ENCODE measurements at places on chromosomes 4 and X.

DNA sequence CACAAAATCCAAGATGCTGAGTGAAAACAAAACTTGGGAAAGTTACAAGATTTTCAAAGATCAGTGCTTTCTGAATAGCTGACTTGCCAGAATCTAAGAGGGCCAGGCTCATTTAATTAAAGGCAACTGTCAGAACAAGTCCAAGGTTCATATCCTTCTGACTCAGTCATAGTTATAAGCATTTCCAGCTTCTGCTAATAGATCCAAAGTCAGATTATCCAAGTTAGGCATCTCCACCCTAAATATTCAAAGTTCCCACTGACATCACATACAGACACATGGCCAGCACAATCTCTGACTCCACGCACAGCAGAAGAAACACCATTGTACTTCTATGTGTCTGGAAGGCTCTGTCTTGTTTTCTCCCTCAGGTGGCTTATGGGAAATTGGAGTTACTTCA, 41.8 kb downstream of the GASK1B start:
- DNase-seq = no peak

GRCh38 chrX:18206657-18207056, 14.0 kb downstream of the BEND2 start:
- no peak for DNase-seq

DNA sequence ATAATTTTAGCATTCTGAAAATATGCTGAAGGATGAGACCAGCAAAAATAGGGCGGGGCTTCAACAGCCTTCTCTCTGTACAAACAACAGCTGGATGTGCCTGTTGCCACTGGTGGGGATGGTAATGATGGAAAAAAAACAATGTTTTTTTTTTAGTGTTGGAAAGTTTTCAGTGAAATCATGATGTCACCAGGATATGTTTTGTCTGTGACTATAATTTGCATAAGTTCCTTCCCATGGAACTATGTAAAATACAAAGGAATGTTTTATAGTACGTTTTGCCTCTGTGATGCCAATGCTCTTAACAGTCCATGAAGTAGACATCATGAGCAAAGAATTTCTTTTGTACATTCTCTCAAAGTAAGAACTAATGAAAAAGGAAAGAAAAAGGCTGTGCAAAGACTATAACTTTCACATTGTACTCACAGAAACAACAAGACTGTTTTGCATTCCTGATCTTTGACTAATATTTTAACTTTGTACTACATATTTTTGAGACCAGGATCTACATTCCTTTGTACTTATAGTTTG, 589.7 kb downstream of the SPRY1 start:
- DNase-seq = peak; percentile 65

DNA sequence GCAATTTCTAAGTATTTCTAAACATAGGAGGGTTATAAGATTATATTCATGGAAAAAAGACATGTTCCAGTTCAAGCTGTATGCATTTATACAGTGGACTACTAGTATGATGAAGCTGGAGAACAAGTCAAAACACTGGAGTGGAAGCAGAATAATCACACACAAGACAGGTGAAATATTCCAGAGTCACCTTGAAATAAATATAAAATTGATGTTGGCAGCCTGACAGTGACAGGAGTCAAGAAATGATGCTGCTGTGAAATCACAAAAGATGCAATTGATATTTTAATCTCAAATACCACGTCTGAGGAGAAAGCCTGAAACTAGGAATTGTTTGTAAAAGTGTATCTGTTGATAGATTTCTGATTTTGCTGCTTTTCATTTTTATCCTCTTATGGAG, 667.3 kb downstream of the IL1RAPL1 start:
- DNase-seq = no peak

DNA sequence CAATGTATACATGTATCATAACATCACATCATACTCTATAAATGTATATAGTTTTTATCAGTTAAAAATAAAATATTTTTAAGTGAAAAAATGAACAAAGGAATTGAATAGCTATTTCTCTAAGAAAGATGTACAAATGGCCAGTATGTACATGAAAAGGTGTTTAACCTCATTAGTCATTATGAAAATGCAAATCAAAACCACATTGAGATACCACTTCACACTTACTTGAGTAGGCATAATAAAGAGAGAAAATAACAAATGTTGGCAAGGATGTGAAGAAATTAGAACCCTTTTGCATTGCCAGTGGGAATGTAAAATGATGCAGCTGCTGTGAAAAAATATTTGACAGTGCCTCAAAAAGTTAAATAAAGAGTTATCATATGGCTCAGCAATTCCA, 95.5 kb downstream of the IRS4 start:
- DNase-seq = no peak

- no peak for DNase-seq
Observed at GRCh38 chrX:57044245-57044644, 48.9 kb upstream of the SPIN3 start.

GRCh38 chrX:116278826-116279225, 108.3 kb downstream of the AGTR2 start:
- no peak for DNase-seq

DNA sequence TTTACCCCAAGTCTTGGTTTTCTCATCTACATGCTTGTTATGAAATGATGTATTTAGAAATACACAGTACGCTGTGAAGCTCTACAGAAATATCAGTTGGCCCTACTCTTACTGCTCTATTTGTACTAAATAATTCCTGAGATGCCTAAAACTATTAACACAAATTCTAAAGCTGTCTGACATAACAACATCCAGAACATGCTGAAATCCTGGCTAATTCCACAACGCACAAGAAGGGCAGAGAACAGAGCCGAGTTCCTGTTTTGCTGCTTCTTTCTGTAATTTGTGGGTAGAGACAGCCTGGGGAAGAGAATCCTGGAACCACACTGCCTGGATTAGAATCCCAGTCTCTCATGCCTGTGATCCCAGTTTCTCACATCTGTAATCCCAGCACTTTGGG, 59.0 kb downstream of the ZNF827 start:
- DNase-seq = peak; percentile 49

- DNase-seq = no peak
Observed at GRCh38 chr4:62449538-62449937, 1249.4 kb downstream of the ADGRL3 start.

DNA sequence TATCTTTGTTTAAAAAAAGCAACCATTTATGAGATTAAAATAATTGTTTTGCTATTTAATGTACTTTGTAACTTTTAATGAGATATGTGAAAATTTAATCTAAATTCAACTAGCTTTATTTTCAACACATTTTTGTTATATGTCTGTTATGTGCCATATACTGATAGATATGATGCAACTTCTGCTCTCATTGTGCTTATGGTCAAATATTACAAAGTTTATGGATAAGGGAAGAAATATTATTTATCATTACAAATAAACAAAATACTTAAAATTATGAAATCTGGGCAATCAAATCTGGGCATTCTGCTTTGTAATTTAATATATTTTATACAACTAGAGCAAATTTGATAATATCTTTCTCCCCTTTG, 40.0 kb downstream of the PCDH10 start:
- DNase-seq = no peak

DNA sequence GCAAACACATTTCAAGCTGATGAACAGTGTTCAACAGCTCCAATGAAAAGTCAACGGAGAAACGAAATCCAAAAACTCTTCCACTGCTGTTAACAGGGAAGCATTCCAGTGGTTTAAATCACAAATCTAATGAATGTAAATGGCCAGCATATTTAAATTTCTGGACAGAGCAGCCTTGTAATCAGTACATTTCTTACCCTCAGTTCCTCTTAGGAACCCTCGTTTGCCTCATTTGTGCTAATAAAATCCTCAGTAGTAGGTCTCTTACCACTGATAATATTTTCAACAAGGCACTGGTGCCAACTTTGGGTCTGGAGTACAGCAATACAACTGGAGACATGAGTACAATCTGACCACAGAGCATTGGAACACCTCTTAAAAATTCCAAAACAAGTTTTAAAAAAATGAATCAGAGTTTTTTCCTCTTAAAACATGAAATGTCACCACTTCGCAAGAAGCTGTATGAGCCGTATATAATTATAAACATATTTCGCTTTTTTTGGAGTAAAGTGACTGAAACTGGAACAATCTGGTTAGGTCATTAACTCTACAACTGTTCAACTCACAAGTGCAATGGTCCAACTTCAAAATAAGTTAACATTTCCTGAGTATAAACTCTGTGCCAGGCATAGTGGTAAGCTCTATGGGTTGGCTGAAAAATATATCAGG, 211.2 kb downstream of the CPEB2 start:
- DNase-seq = no peak

- DNase-seq = no peak
Observed at GRCh38 chrX:20594985-20595384, 328.3 kb upstream of the RPS6KA3 start.

GRCh38 chr4:107366900-107367299, 330.8 kb upstream of the DKK2 start:
- DNase-seq = no peak

GRCh38 chr4:165393704-165394103, 14.9 kb downstream of the CPE start:
- no peak for DNase-seq

GRCh38 chrX:110026099-110026844, 23.4 kb downstream of the TMEM164 start:
- no peak for DNase-seq

DNA sequence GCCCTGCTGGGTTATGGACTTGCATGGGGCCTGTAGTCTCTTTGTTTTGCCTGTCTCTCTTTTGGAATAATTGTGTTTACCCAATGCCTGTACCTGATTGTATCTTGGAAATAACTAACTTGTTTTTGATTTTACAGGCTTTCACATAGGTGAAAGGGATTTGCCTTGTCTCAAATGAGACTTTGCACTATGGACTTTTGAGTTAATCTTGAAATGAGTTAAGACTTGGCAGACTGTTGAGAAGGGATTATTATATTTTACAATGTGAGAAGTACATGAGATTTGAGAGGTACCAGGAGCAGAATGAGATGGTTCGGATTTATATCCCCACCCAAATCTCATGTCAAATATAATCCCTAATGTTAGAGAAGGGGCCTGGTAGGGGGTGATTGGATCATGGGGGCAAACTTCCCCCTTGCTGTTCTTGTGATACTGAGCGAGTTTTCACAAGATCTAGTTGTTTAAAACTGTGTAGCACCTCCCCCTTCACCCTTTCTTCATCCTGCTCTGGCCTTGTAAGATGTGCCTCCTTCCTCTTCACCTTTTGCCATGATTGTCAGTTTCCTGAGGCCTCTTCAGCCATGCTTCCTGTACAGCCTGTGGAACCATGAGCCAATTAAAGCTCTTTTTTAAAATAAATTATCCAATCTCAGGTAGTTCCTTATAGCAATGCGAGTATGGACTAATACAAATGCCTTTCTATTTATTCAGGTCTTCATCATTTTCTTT, 102.3 kb downstream of the MSN start:
- DNase-seq = no peak

GRCh38 chr4:187615972-187616371, 379.6 kb upstream of the ZFP42 start:
- DNase-seq = no peak

DNA sequence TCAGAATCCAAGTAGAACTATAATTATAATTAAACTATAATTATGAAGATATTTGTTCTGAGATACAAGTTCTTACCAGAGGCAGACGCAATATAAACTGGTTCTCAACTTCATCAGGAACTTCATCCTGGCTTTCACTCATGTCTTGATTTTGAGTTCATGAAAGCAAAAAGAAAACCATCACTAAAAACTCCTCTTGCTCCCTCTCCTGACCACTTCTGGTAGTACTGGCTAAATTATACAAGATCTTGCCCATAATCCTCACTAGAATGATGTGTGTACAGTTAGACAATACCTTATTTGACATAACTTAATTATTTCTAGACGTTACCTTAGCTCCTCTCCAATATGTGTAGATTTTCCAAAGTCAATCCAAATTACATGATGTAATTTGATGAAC, 3.7 kb downstream of the TAF7L start:
- DNase-seq = no peak

GRCh38 chrX:130556951-130557350, 155.2 kb downstream of the RBMX2 start:
- DNase-seq = no peak

- DNase-seq = no peak
Observed at GRCh38 chr4:47686294-47686872, 151.5 kb downstream of the CORIN start.

- no peak for DNase-seq
Observed at GRCh38 chr4:152817331-152817730, 37.6 kb downstream of the ARFIP1 start.

DNA sequence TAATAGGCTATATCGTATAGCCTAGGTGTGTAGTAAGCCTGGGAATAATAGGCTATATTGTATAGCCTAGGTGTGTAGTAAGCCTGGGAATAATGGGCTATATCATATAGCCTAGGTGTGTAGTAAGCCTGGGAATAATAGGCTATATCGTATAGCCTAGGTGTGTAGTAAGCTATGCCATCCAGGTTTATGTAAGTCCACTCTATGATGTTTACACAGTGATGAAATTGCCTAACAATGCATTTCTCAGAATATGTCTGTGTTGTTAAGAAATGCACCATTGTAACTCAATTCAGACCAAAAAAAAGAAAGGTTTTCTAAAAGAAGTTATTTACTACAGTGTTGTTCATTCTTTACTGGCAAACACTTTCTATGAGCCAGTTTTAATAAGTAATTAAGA, 1387.2 kb downstream of the STIM2 start:
- DNase-seq = no peak

DNA sequence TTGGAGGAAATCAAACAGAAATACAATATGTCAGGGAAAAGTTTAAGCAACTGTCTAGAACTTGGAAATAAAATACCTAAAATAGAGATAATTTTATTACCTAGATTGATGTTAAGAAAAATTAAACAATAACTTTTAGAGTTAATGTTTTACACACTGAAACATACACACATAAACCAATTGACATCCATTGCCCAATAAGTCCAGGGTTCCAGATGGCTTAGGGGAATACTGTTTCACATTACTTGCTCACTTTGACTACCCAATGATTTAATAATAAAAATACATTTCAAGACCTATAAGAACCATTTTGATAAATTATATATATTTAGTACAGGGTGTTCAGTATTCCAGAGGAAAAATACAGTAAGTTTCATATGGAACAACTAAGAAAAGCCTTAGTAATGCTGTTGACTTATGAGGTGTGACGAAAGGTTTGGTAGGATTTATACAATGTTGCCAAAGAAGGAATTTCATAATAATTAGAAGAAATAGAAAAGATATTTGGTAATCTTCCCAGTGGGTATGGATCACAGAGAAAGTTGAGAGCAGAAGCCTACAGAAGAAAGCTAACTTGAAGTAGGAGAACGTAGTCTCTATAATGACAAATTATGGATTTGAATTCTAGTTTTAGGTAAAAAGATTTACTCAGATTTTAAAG, 23.0 kb upstream of the UGT2B4 start:
- DNase-seq = no peak

Measured in tibial artery (tissue), 4 donors.